ENCODE measurements at places on chromosomes 5 and 9.

DNA sequence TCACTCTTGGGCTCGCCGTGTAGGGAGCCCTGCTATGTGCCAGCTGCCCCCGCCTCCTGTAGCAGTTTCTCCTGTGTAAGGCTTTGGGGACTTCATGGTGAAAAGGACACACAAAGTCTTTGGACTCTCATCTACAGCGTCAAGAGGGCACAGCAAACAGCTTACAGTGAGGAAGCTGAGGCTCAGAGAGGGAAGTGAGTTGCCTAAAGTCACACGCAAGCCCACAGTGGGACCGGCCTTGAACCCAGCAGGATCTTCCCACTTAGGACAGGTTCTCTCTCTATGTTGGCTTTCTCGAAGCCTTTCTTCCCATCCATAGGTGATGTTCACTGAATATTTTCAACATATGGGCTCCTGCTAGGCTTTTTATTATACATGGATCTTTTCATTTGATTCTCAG, 9.8 kb upstream of the PRRX2 start:
- no peak for DNase-seq

GRCh38 chr9:16623989-16624743, 246.3 kb downstream of the BNC2 start:
- DNase-seq: no peak

DNA sequence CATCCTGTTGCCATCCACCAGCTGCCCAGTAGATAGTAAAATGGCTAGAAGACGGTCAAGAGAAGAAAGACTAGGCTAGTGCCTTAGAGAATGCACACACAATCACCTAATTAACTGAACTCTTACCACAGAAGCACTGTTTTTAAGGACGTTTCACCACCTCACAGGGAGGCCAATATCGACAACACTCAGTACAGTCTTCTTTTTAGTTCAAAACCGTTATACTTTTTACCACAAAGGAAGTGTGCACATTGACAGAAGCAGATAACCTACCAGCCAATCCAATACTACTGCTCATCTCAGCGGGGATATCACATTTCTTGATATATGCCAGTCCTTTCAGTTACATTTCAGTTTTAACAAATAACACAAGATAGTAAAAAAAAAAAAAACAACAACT, 122.3 kb downstream of the GNAQ start:
- peak; percentile 36 for DNase-seq

DNA sequence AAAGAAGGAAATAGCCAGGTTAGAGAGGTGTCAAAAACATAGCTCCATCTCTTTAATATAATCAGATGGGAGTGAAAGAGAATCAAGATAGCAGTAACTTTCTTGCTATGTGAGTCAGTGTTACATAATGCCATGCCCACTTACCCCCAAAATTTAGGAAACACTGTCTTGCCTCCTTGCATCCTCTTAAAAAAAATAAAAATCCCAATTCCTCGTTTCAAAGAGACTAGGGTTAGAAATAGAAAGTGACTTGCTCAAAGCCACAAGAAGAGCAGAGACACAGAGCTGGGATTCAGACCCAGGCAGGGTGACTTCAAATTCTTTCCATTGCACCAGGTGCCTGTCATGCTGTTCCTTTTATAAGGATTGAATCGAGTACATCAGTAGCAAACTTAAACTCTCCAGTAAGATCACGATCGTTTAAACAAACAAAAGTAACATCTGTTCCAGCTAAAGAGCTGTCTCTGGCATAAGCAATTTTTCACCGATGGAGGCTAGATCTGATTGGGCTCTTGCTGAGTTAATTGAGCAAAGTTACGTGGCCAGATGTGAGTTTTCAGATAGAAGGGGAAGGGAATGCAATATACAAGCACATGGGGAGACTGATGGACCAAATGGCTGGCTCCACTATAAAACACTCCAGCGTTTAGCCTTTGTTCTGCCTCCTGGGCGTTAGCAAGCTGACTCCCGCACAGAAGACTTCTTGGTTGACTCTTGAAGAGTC, 176.9 kb downstream of the PALM2AKAP2 start:
- DNase-seq: no peak

DNA sequence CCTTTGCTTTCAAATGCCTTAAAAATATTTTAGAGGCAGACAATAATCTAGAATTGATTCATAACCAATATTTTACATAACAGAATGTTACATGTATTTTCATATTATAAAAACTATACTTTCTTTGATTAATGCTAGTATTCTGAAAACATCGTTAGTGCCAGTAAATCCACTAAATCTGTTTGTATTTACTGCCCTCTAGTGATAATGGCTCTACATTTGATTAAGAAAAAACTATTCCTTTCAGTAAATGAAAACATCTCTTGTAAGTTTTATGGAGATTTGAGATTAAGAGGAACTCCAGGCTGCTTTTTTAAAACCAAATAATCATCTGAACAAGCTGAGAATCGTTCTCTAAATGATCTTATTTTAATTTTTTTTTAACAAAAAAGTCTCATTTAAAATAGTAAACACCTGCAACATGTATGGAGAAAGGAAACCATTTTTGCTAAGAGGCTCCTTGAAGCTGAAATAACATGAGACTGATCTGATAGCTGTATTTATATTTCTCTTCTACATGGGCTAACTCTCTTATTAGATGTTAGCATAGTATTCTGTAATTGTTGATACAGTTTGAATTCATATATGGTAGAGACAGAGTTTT, 424.7 kb downstream of the RAB3C start:
- DNase-seq: no peak

DNA sequence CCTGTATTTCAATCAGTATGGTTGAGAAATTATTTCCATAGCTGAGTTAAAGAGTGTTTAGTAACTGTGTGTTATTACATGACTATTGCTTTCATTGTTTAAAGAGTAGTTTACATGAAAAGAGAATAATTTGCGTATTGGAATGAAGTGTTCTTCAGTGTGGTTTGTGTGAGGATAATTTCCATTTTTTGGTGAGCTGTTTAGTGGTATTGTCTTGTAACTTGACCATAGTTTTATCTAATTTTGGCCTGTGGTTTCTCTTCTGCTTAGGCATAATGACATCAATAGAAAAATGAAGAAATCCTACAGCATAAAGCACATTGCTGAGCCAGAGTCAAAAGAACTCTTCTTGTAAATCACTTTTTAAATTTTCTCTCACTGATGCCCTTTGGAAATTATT, 151.2 kb downstream of the SNCAIP start:
- DNase-seq: no peak

DNA sequence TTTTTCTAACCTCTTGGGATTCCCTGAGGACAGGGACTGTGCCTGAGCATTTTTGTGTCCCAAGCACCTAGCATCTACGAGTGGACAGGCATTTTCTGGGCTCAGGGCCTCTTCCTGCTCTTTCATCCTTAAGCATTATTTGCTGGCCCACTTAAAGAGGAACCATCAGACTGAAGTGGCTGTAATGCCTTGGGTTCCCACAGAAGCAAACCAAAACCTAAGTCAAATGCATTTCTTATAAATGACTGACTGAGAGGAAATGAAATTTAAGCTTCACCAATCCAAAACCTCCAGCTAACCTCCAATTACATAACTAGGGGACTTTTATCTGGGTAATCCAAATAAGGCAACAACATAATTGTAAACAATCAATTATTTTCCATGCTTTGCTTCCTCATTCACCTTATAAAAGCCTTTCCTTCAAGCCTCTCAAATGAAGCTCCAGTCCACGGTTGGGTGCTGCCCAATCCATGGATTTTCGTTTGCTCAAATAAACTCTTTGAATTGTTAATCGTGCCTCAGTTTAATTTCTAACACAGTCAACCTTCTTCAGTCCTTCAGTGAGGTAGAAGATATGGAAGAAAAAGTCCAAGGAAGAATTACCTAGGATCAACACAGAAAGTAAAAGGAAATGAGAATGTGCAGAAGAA, 25.3 kb upstream of the SLC31A2 start:
- no peak for DNase-seq

GRCh38 chr5:116361171-116361967, 213.3 kb downstream of the SEMA6A start:
- no peak for DNase-seq

DNA sequence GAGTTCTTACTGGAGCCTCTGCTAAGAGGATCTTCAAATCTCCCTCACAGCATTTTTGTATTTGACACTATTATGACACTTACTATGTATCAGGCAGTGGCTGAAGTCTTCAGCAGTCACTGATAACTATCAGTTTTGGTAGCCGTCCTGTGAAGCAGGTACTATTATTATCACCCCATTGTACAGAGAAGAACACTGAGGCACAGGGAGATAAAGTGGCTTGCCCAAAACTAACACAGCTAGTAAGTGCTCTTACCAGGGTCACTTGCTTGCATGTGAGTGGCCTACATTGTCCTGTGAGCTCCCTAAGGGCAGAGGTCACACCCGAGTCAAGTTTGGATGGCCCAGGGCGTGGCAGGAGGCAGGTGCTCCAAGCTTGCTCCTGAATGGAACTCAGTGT, 16.8 kb downstream of the GABBR2 start:
- no peak for DNase-seq
